ENCODE measurements at places on chromosomes 2 and 18. TPM values are rescaled to one million over a fixed set of nuclear protein-coding genes. Genes with fewer than 3 reads are reported as not detected.

- no peaks in the 10 kb centered on the region for H3K4me1 ChIP-seq
- H3K4me3 ChIP-seq: no peak overlapping the region
- no peak overlapping the region for H3K27ac ChIP-seq
- H3K27me3 ChIP-seq: no peaks in the 10 kb centered on the region
Measured at GRCh38 chr2:38650717-38651116, 15.2 kb upstream of the GALM start.

GRCh38 chr2:115414466-115414865 lies 972.0 kb downstream of the DPP10 start:
- no peak overlapping the region for H3K4me3 ChIP-seq
- H3K36me3 ChIP-seq: no peaks in the 10 kb centered on the region
- no peak overlapping the region for H3K27ac ChIP-seq
- H3K4me1 ChIP-seq: no peaks in the 10 kb centered on the region

GRCh38 chr2:170930131-170930990 lies 1.3 kb downstream of the GORASP2 start:
- no peak for DNase-seq
- H3K4me3 ChIP-seq: peak overlapping the region; percentile 87
- H3K4me1 ChIP-seq: no peaks in the 10 kb centered on the region
- peak overlapping the region; percentile 94 for H3K27ac ChIP-seq
- H3K36me3 ChIP-seq: no peaks in the 10 kb centered on the region
- no peaks in the 10 kb centered on the region for H3K27me3 ChIP-seq

- no peak overlapping the region for H3K27ac ChIP-seq
- no peaks in the 10 kb centered on the region for H3K4me1 ChIP-seq
- no peaks in the 10 kb centered on the region for H3K27me3 ChIP-seq
- DNase-seq: no peak
Measured at GRCh38 chr2:240887631-240888030, 8.3 kb downstream of the MAB21L4 start.

- no peak overlapping the region for H3K4me3 ChIP-seq
- no peaks in the 10 kb centered on the region for H3K4me1 ChIP-seq
- H3K27ac ChIP-seq: no peak overlapping the region
- H3K27me3 ChIP-seq: no peaks in the 10 kb centered on the region
- no peak for DNase-seq
Measured at GRCh38 chr2:220300806-220301205, 673.4 kb downstream of the SLC4A3 start.

DNA sequence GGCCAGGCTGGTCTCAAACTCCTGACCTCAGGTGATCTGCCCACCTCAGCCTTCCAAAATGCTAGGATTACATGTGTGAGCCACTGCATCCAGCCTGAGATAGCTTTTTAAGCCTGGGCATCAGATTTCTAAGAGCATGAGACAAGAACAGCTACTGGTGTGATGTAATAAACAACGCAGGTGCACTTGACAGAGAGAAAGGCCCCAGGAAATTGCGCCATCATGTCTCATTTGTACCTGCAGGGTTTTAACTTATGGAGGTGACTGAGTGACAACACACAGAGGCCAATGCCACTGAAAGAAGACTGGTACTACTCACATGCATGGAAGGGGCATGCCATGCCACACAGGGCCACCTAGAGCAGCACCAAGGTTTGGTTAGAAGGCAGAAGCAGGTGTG lies 209.4 kb downstream of the SP3 start:
- no peak overlapping the region for H3K4me3 ChIP-seq
- H3K36me3 ChIP-seq: no peaks in the 10 kb centered on the region
- no peak for DNase-seq
- H3K27ac ChIP-seq: no peak overlapping the region
- H3K4me1 ChIP-seq: peaks cover 6% of the 10 kb centered on the region

DNA sequence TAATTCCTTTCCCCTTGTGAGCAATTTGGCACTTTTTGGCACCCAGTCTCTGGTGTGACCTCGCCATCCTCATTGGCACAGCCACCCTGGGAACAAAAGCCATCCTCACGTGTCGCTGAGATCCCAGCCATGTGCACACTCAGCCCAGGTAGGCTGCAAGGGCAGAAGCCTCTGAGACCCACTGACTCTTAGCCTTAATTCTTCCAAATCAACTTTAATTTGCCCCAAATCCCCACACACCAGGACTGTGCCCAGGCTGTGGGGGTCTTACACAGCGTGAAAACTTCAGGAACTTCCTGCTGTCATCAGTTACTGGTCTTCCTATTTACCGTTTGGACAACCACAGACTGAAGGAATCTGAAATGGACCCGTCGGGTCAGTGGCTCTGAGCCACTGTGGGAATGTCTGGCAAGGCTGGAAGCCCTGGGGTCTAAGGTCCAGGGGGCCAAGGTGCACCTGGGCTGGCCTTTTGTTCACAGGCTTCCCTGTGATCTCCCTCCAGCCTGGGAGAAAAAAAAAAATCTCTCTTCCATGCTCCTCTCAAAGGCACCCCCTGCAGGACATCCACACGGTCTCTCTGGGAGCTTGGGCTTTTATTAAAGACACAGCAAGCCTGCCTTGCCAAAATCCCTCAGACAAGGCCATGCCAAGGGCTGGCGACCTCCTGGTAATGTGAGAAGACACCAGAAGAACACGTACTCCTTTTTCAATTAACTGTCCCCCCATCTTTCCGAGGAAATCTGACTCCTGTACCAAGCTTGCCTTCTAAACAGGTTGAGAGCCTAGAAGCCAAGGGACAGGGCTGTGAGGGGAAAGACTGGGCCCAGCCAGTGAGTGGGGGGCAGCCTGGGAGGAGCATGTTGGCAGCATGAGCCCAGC lies 42.1 kb upstream of the LAPTM4A start:
- peak; percentile 80 for DNase-seq
- H3K36me3 ChIP-seq: no peaks in the 10 kb centered on the region
- H3K4me1 ChIP-seq: peaks cover 31% of the 10 kb centered on the region
- no peaks in the 10 kb centered on the region for H3K27me3 ChIP-seq

GRCh38 chr2:47695800-47696477 lies 87.0 kb upstream of the MSH6 start:
- H3K27ac ChIP-seq: no peak overlapping the region
- no peaks in the 10 kb centered on the region for H3K36me3 ChIP-seq
- no peaks in the 10 kb centered on the region for H3K27me3 ChIP-seq
- no peak overlapping the region for H3K4me3 ChIP-seq

DNA sequence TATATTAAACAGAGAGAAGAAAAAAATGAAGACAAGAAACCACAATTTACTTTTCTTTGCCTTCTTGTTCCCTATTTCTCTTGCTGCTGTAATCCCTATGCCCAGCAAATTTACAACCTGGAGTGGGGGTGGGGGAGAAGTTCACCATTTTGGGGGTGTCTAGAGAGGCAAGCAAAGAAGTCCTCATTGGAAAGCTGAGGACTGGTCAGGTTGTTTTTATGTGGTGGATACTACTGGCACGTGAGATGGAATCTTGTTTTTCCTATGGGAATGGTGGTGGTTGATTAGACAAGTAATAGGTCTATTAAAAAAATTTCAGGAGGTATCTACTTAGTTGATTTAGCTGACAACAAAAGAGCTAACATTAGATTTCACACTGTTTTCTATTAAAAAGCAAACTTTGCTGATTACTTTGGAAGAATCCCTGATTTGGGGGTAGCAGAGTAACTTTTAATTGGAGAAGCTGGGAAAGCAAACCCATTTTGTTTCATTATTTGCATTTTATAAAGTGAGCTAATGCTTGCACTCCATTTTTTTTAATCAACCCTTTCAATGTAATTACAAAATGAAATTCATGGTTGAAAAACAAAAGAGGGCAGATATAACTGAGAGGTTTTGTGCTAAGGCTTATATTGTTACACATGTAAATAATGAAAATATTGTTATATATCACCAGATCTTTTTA lies 6.0 kb downstream of the POU3F3 start:
- H3K4me1 ChIP-seq: peaks cover 30% of the 10 kb centered on the region
- H3K36me3 ChIP-seq: no peaks in the 10 kb centered on the region
- H3K27ac ChIP-seq: no peak overlapping the region
- H3K4me3 ChIP-seq: no peak overlapping the region
- peaks cover 69% of the 10 kb centered on the region for H3K27me3 ChIP-seq
- DNase-seq: no peak

DNA sequence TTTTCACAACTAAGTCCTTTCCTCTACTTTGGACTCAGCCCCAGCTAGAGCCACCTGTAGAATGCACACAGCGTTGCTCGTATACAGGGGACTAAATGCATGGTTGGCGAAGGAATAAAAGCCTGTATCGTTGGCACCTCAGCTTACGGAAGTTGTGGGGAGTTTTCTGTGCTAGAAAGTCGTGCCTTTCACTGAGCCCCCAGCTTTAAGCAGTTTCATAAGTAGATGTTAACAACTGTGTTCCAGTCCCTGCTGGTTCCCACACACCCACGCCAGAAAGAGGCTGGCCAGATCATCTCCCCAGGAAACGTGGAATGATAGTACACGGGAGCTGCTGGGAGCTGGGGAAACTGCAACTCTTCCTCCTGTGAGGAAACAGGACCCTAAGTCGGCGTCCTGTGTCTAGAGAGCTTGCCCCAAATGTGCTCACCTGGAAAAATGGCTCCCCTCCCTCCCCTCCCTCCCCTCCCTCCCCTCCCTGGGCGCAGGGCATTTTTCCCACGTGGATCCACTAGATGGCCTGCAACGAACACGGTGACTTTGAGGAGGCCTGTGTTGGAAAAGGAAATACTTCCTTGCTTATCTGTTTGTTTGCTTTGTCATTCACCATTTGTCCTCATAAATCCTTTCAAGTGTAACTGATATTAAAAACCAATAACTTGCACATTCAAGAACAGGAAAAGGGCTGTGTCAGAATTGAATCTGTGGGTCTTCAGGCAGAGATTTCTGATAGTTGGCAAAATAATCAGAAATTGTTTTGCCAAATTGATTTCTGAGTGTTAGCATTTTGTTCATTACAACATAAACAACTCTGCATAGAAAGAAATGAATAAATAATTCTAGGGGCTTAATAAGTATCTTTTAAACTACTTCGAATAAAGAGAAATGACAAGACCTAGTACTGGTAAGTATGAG lies 43.9 kb upstream of the RFX8 start:
- DNase-seq: no peak
- H3K27ac ChIP-seq: peak overlapping the region; percentile 17
- no peak overlapping the region for H3K4me3 ChIP-seq
- no peaks in the 10 kb centered on the region for H3K36me3 ChIP-seq
- no peaks in the 10 kb centered on the region for H3K4me1 ChIP-seq

DNA sequence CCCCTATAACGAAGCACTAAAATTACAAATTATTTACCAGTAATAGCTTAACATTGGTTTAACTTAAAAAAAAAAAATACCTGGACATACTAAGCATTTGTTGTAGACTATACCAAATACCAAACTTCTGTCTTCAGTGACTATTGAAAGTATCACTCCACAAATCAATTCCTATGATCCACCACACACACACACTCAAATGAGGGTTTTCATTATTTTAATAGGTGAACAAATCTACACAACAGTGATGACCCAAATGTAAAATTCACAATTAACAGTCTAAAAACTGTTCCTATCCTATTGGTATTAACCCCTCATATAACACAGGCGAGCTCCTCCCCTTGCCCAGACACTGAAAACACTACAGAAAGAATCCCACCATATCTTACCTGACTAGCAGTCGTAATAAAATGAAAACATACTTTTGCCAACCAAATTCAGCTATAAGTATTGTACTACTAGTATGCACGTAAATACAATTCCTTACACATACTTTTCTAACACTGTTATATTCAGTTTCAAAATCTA lies 2.5 kb downstream of the SP3 start:
- H3K4me1 ChIP-seq: peaks cover 37% of the 10 kb centered on the region
- H3K27ac ChIP-seq: peak overlapping the region; percentile 100
- no peaks in the 10 kb centered on the region for H3K36me3 ChIP-seq

DNA sequence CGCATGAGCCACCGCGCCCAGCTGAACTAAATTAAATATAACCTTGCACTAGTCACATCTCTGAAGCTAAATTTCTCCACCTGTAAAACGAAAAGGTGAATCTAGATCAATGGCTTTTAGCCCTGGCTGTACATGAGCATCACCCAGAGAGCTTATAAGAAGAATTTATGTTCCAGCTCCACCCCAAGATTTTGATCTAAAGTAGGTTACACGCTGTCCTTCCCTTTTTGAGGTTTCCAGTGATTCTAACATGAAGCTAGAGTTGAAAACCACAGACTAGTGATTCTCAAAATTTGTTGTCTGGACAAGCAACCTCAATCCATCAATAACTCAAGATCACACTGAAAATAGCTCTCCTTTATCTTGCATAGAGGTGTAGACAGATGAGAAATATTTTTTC lies 208.8 kb upstream of the CRIM1 start:
- no peak for DNase-seq
- H3K27ac ChIP-seq: no peak overlapping the region
- H3K27me3 ChIP-seq: no peaks in the 10 kb centered on the region
- no peaks in the 10 kb centered on the region for H3K4me1 ChIP-seq

- H3K27me3 ChIP-seq: no peaks in the 10 kb centered on the region
- no peak overlapping the region for H3K27ac ChIP-seq
- no peaks in the 10 kb centered on the region for H3K4me1 ChIP-seq
- no peaks in the 10 kb centered on the region for H3K36me3 ChIP-seq
Measured at GRCh38 chr2:21277068-21278056, 153.6 kb downstream of the TDRD15 start.

GRCh38 chr18:48934415-48934722 lies 16.4 kb downstream of the SMAD7 start:
- H3K4me1 ChIP-seq: peaks cover 95% of the 10 kb centered on the region
- H3K27me3 ChIP-seq: no peaks in the 10 kb centered on the region
- peak overlapping the region; percentile 87 for H3K27ac ChIP-seq
- H3K36me3 ChIP-seq: no peaks in the 10 kb centered on the region
- no peak overlapping the region for H3K4me3 ChIP-seq

DNA sequence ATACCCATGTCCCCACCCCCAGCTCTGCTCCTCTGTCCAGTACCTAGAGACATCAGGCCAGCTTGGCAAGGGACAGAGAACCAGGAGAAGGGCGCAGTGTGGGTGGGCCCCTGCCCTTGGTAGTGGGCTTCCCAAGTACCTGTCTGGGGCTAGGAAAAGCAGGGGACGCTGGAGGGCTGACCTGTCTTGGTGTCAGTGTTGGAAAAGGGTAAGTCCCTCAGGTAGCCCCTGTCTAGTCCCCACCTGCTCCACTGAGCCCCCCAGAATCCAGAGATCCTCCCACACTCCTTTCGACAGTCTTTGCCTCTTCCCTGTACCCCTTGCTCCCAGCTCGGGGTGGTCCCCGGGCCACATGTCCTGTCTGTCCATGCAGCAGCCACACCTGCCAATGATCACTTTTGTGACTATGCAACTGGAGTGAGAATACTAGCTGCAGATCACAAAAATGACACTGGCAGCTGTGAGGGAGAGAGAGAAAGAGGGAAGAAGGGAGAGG lies 14.6 kb downstream of the DNAJB2 start:
- peak overlapping the region; percentile 84 for H3K27ac ChIP-seq
- no peak overlapping the region for H3K4me3 ChIP-seq
- DNase-seq: peak; percentile 62
- peaks cover 28% of the 10 kb centered on the region for H3K4me1 ChIP-seq
- no peaks in the 10 kb centered on the region for H3K36me3 ChIP-seq

GRCh38 chr18:35502052-35502451 lies 4.3 kb upstream of the INO80C start:
- H3K27me3 ChIP-seq: no peaks in the 10 kb centered on the region
- peaks cover 4% of the 10 kb centered on the region for H3K4me1 ChIP-seq
- H3K27ac ChIP-seq: no peak overlapping the region
- no peak overlapping the region for H3K4me3 ChIP-seq
- H3K36me3 ChIP-seq: no peaks in the 10 kb centered on the region

Gene TTR
- total RNA-seq: 0.82 TPM

Gene DES
- 30,562 TPM for total RNA-seq

Gene MBOAT2
- total RNA-seq: 15.3 TPM

Gene SLC5A7
- 2.9 TPM for total RNA-seq

Gene PPP1R1C
- not detected for total RNA-seq

Gene KCNJ3
- total RNA-seq: 0.28 TPM

Gene ERBB4
- total RNA-seq: under 0.01 TPM

Gene CRYGC
- not detected for total RNA-seq

Gene G6PC2
- not detected for total RNA-seq

Gene NOL4
- total RNA-seq: 0.68 TPM

Gene IL36RN
- not detected for total RNA-seq
